ENCODE measurements at places on chromosomes 7 and 10.

DNA sequence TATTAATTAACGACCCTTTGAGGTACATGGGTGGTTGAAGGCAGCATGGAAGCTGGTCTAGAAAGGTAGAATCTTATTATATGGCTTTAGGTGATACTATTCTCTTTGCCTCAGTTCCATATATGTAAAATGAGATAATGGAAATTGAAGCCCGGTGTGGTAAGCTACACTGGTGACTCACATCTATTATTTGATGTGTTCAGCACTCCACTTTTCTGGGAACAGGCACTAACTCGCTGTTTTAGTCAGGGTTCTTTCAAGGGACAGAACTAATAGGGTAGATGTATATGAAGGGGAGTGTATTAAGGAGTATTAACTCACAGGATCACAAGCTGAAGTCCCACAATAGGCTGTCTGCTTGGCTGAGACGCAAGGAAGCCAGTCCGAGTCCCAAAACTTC is 4.4 kb upstream of the TRUB1 start:
- DNase-seq, result no peak

- DNase-seq, result no peak
Observed at GRCh38 chr7:87878208-87878735, 2.0 kb downstream of the DBF4 start.

DNA sequence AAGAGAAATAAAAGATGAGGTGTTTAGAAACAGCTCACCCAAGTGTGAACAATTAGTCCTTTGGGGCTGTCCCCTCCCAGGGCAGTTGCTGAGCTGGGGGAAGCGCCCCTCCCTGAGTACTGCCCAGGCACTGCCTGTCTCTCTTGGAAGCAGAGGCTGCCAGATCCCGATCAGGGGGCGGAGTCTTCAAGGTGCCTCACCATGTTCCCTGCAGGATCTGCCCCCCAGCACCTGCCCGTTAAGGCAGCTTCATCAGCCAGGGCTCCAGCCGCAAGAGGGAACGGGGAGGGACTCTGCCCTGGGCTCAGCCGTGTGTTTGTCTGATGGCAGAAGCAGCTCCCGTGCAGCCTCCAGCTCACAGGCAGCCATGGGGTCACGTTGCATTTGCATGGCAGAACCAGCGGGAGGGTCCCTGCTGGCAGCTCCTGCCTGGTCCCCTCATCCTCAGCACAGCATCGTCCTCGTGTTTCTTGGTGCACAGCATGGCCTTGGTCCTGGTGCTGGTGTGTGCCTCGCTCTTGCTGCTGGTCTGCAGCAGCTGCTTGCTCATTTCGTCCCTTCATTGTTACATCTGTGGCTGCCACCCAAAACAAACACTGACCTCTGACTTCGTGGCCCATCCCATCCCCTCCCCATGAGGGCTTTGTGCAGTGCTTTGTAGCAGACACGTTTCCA is 10.7 kb upstream of the DPYSL4 start:
- DNase-seq, result peak; percentile 45

- DNase-seq, result no peak
Observed at GRCh38 chr10:31437959-31438358, 118.9 kb downstream of the ZEB1 start.

GRCh38 chr7:137846827-137847567 is at the start of gene DGKI:
Gene DGKI (minus strand): TSS chr7:137846974.
- DNase-seq, result peak; percentile 11

DNA sequence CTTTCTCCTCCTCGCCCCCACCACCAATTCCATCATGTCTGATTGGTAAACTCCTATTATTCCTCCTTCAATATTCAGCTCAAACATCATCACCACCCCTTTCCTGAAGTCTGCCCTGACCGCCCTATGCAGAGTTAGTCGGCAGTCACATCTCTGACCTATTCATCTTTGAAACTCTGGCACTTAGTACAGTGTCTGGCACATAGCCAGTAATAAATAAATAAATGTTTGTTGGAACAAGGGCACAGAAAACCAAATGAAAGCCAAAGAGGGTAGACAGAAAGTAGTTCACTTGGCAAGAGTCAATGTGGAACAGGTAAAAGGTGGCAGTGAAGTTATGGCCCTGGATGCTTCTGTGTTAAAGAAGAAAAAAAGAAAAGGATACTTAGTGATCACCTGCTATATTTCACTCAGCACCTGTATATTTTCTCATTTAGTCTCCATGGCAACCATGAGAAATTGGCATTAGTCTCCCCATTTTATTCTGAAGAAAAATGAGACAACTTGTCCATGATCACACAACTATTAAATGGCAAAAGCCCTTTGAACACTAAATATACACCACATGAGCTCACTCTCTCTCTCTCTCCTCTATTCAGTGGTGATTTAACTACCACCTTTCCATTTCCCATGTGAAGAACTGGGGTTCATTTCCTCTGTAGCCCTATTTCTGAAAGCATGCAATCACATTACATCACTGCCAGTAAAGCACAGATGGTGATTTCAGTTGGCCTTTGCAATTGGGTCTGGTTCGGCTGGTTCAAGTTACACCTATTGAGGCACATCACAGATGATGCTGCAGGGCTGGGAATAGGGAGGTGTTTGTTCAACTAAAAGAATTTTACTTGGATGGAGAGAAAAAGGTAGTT is 25.3 kb downstream of the CHCHD3 start:
- DNase-seq, result peak; percentile 62

DNA sequence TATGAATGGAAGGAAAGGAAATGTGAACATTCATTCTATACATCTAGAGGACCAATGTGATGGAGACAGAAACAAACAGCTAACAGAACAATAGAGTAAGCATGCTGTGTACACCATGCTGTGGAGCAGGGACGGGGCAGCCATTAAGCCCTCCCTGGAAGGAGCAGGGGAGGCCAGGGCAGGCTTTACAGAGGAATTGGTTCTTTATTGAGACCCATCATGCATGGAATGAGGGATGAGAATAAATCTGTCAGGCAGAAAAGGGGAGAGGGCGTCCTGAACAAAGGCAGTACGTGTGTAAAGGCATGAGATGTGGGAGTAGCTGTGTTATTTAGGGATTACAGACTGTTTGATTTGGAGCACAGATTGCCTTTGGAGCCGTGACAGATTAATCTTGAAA is 35.2 kb downstream of the STK17A start:
- DNase-seq, result no peak

DNA sequence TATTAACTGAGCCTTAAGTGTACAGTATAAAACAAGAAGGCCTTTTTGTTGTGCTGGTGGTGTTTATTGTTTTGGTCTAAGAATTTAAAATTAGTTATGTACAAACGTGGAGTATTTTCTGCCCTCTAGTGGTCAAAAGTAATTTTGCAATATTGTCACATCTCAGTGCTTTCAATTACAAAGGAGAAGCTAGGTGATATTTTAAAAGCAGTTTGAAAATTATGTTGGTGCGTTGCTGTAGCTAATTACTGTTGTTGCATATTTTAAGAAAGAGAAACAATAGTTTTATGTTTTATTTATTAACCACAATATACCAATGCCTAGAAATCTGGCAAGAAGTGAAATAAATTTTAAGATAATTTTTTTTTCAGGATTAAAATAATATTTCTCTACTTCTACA is 11.4 kb downstream of the NPVF start:
- DNase-seq, result peak; percentile 44

DNA sequence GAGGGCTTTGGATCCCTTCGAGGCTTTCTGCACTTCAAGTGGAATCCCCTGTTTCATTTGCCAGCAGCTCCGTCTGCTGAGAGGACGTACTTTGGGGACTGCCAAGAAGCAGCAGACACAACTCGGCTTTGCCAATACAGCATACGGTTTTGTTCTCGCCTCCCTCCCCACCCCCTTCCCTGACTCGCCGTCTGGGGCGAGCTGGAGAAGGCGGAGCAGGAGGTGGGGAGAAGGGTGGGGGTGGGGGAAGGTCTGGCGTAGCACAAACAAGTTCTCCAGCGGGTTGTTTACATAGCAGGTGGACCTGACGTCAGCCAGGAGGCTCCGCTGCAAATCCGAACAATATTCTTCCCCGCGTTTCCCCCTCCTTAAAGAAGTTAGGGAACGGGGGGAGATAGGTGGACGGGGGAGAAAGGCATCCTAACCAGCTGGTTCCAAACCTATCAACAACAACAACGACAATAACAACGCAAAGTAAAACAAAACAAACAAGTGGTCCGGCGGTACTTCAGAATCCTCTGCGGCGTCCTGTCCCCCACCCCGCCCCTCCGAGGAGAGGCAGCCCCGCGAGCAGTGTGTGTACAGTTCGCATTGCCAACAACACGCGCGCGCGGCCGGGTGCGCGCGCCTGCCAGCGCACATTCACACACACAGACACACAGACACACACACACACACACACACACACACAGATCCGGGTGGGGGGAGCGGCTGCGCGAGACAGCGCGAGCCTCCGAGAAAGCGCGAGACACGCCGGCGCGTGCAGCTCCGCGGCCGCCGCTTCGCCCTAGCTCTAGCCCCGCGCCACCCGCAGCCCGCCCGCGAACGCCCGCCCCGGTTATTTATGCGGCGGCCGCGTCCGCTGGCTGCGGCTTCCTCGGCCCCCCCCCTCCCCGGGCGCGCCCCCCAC is 167.0 kb upstream of the PPP1R3A start:
- DNase-seq, result peak; percentile 93

GRCh38 chr7:43163885-43164284 is 51.4 kb downstream of the HECW1 start:
- no peak for DNase-seq

DNA sequence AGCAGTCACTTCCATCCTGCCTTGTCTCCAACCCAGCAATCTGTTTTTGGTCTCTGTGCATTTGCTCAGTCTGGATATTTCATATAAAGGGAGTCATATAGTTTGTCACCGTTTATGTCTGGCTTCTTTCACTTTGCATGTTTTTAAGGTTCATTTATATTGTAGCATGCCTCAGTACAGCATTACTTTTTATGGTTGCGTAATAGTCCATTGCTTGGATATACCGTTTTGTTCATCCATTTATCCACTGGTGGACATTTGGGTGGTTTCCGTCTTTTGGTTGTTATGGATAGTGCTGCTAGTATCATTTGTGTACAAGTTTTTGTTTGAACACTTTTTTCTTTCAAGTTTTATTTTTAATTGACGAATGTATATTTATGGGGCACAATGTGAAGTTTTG is 18.2 kb downstream of the TBC1D12 start:
- DNase-seq, result no peak

GRCh38 chr10:128900456-128900855 is 566.6 kb upstream of the MGMT start:
- no peak for DNase-seq

DNA sequence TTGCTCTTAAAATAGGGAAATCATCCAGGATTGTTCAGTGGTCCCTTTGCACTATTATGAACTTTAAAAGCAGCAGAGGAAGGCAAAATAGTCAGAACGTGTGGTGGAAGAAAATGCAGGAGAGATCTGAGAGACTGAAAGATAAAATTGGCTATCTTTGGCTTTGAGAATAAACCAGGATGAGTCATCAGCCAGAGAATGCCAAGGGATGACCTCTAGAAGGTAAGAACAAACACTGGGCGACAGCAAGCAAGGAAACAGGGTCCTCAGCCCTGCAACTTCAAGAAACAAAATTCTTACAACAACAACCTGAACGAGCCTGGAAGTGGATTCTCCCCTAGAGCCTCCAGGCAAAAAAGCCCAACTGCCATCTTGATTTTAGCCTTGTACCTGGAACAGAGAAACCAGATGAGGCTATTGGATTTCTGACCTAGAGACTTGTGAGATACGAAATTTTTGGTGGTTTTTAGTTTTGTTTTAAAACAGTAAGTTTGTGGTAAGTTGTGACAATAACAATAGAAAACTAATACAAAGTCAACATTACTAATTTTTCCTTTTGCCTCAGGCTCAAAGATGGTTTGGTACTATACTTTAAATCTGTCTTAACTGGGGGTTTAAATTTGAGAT is 130.2 kb upstream of the CNTNAP2 start:
- no peak for DNase-seq

GRCh38 chr7:48033922-48034321 is 1.4 kb upstream of the C7orf57 start:
- no peak for DNase-seq

All from NCI-H2171 treated with DMSO at 0.1 percent for 48 hours (cell line).